ENCODE measurements at places on chromosomes 4 and X.

- no peak for DNase-seq
Measured at GRCh38 chr4:146243141-146243882, 29.0 kb downstream of the REELD1 start.

DNA sequence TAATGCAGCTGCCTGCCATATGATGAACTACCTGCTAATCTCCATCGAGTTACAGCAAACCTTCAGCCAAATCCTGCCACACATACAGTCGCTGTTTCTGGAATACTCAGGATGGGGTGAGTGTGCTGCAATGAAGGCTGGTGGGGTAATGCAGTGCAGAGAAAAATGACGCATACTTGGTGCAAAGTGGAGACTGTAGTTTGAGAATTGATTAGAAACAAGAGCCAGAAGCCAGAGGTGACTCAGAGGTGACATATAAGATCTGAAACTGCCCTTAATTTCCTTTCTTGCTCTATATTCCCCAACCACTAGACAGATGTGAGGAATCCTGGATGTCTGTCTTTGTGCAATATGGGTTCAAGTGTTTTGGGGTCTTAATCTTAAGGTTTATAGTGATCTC is 22.0 kb downstream of the C4orf54 start:
- DNase-seq = no peak

GRCh38 chr4:20456407-20456806 is 204.7 kb downstream of the SLIT2 start:
- no peak for DNase-seq

GRCh38 chr4:94813221-94813620 is 55.5 kb downstream of the BMPR1B start:
- no peak for DNase-seq

- DNase-seq = no peak
Measured at GRCh38 chr4:38281371-38282071, 321.3 kb downstream of the PTTG2 start.

DNA sequence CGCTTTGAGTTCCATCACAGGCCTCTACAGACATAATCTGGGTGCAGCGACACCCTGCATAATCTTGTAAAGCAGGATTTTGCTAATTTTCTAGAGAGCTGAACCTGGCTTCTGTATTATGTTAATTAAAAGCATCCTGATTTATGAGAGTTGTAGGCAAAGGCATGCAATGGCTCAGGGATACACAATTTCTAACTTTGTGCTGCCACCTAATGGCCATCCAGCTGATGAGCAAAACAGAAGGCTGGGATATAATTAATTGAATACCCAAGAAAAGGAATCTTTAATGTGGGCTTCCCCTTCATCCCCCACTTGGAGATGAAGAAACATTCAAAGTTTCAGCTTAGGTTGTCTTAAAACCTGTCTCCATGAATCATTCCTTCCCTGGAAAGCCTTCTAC is 78.1 kb downstream of the BMP15 start:
- peak; percentile 10 for DNase-seq

- no peak for DNase-seq
Measured at GRCh38 chrX:94107981-94108380, 434.0 kb downstream of the FAM133A start.

DNA sequence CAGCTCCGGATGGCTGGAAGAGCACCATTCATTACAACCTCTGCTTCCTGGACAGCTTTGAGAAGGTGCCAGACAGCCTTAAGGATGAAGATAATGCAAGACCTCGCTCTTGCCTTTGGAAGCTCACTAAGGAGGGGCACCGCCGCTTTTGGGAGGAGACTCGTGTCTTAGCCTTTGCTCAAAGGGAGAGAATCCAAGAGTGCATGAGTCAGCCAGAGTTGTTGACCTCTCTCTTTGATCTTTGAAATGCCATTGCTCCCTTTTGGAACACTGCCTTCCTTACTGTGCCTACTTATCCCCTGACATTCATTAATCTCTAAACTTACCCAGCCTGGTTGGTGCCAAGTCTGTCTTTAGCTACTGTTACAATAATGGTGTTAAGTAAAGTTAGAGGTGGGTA is 1.2 kb downstream of the FOXR2 start:
- DNase-seq = no peak

- no peak for DNase-seq
Measured at GRCh38 chrX:68942840-68943239, 114.0 kb downstream of the EFNB1 start.

- peak; percentile 90 for DNase-seq
Measured at GRCh38 chr4:128517739-128518510, 230.3 kb upstream of the PGRMC2 start.

- DNase-seq = peak; percentile 4
Measured at GRCh38 chr4:112075129-112075753, 70.0 kb upstream of the FAM241A start.

- no peak for DNase-seq
Measured at GRCh38 chr4:17667253-17667652, 52.8 kb downstream of the MED28 start.

GRCh38 chr4:184122631-184123408 is 94.9 kb downstream of the ENPP6 start:
- DNase-seq = no peak

DNA sequence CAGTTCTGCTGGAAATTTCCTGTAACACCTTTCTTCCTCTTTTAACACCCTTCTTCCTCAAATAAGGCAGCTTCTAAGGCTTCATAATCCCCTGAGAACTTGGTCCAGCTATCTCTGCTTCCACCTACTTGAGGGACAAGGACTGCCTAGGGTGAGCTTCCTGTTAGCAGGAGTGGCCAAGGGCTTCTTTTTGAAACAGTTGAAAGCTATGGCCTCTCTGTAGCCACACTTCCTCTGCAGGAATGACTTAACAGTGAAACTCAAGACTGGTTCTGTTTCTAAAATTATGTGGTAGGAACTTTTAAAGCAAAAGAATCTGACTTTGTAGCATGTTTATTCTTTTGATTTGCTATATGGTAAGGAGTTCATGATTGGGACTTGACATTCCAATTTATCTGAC is 108.5 kb upstream of the WDR1 start:
- no peak for DNase-seq

GRCh38 chr4:166366012-166366411 is 493.0 kb downstream of the TLL1 start:
- DNase-seq = no peak

DNA sequence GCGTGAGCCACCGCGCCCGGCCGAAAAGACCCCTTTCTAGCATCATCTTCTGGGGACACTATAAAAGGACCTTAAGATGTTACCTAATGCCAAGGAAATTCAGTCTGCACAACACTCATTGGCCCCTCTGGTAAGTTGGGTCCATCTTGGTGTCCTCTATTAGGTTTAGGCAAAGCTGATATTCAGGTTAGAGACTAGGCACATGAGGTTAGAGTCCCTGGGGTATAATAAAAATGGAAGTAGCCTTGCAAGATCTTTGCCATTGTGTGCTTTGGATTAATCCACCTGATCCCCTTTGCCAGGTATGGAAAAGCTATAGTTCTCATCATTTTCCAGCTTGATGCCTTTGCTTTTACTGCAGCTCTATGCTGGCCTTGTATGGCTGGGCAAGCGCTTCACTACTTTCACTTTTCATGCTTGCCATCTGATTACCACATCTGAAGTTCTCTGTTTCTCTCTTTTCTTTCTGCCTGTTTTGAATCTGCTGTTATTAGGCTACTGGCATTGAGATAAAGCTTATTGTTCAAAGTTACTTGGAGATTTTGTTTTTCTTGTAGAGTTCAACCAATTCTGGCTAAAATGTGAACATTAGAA is 5.4 kb upstream of the ADH4 start:
- no peak for DNase-seq

DNA sequence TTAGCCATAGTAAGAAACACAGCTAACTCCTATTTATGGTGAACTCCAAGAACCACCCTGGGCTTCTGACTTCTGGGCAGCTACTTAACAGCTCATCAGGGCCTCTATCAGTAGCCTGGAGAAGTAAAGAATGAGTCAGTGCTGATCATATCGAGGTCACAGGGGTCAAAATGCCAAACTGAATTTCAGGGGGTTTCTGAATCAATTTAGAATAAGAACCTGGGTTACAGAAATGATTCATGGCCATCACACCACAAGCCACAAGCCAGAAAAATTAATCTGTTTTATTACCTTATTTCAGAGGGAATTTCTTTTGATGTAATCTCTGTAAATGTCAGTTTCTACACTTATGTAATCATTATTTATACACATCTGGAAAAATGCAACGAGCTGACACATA is 64.4 kb downstream of the CHST7 start:
- no peak for DNase-seq

GRCh38 chr4:62899646-62900364 is 1509.4 kb downstream of the TECRL start:
- no peak for DNase-seq

GRCh38 chr4:119559044-119559647 is 69.5 kb downstream of the PDE5A start:
- peak; percentile 37 for DNase-seq

- DNase-seq = peak; percentile 36
Measured at GRCh38 chrX:134990801-134991481, at the start of gene SMIM10. Gene SMIM10 (plus strand): TSS chrX:134990991. CDS start chrX:134991096, 105 bp downstream.

DNA sequence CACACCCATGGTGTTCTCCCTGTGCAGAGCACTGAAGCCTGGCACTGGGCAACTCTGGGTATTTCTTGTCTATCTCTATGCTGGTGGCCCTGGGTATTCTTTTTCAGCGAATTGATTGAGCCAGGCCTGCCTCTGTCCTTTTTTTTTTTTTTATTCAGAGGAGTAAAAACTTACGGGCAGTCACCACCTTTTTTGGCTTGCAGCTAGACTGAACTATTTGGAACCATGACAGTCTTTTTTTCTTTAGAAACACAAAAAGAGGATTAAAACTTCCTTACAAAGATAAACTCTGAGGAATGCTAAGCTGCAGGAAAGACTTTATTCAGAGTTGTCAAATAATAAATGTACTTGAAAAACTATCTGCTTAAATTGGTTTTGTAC is 119.2 kb upstream of the STIM2 start:
- no peak for DNase-seq

All from AG09319 (cell line).